ENCODE measurements at places on chromosomes 2 and 18. TPM values are rescaled to one million over a fixed set of nuclear protein-coding genes. Genes with fewer than 3 reads are reported as not detected.

GBX2 gene
- total RNA-seq = 3.0 TPM

SPC25 gene
- total RNA-seq = 18.7 TPM

ASNSD1 gene
- 30.8 TPM for total RNA-seq

PRSS56 gene
- total RNA-seq = 0.11 TPM

CFC1B gene
- not detected for total RNA-seq

NEMP2 gene
- 8.6 TPM for total RNA-seq

GREB1 gene
- total RNA-seq = 1.7 TPM

POTEI gene
- total RNA-seq = not detected

FAM124B gene
- total RNA-seq = not detected
